ENCODE measurements at places on chromosomes 3 and 15.

GRCh38 chr3:5013021-5013906 is 34.0 kb downstream of the BHLHE40 start:
- no peak for DNase-seq

- DNase-seq: peak; percentile 23
These were observed at the start of gene TMEM266 for GRCh38 chr15:76059320-76060117. TSS of gene TMEM266 (plus strand) at chr15:76059985. CDS start at chr15:76134264, 74,279 bp downstream.

DNA sequence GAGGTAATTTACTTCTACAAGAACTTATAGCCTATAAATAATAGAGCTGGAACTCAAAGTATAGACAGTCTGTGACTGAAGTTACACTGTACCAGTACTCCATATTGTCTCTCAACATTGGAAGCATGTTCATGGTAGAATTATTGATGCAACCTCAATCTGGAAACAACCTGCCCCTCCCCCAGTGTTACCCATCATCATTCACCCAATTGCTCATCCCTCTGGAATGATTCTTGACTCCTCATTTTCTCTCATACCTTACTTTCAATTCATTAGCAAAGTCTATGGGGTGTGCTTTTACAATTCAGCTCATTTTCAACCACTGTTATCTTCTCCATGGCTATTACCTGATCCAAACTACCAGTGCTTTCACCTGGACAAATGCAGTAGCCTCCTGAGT is 151.7 kb downstream of the CPNE4 start:
- DNase-seq: no peak

- DNase-seq: no peak
These were observed 55.9 kb upstream of the RARB start for GRCh38 chr3:25372167-25372566.

GRCh38 chr15:99098991-99099390 is 5.9 kb upstream of the SYNM start:
- DNase-seq: no peak

DNA sequence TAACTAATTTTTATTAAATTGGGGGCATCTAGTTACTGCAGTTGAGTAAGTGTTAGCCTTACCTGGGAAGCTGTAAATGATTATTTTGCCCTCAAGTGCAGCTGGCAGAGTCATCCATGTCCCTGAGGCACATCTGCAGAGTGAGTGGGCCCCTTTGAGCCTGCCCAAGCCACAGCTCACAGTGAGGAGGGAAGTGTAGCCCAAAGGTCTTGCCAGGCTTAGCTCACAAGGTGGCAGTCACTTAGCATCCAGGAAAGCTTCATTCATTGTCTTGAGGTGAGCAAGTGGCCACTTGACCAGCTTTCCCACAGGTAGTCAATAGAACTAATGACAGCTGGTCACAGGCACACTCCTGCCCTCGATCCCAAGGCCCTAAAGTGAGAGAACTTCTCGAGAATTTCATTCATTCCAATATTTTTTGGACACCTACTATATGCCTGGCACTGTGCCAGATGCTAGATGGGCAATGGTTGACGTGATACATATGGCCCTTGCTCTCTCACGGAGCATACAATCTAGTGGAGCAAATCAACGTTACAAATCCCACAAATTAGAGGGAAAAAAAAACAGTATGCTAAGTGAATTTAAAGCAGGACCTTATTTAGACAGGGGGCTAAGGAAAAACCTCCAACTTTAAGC is 163.3 kb upstream of the IL12A start:
- no peak for DNase-seq

- no peak for DNase-seq
These were observed 13.7 kb downstream of the EIF2AK4 start for GRCh38 chr15:39947401-39948197.

DNA sequence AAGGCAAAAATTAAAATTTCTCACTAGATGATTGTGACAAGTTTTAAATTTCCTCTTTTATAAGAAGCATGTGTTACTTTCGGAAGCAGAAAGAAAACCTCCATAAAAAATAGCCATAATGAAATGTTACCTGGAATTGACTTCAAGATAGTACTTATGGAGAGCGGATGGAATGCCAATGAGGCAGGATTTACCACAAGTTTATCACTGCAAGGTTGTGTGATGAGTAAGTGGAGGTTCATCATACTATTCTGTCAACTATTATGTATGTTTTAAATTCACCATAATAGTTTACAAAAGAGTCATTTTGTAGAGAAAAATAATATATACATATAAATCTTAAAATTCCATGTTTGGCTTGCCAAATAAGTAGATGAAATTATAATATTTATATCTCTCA is 230.3 kb downstream of the SCAPER start:
- no peak for DNase-seq

DNA sequence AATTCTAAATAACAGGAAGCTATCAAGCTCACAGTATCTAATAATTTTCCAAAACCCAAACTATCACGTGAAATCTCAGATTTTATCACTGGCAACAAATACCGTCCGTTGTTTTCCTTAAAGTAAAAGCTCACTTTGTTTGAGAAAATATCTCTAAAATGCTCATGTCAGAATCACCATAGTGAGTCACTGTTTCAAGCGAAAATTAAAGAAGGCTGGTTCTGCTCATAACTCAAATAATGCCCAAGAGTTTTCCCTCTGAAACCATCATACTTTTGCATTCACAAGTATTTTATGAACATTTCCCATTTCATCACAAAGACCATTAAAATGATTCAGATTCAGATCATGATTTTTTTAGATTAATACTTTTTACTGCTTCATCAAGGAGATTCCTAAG is 50.6 kb downstream of the TBL1XR1 start:
- DNase-seq: no peak

- DNase-seq: no peak
These were observed 188.7 kb upstream of the TPM1 start for GRCh38 chr15:62853841-62854225.

DNA sequence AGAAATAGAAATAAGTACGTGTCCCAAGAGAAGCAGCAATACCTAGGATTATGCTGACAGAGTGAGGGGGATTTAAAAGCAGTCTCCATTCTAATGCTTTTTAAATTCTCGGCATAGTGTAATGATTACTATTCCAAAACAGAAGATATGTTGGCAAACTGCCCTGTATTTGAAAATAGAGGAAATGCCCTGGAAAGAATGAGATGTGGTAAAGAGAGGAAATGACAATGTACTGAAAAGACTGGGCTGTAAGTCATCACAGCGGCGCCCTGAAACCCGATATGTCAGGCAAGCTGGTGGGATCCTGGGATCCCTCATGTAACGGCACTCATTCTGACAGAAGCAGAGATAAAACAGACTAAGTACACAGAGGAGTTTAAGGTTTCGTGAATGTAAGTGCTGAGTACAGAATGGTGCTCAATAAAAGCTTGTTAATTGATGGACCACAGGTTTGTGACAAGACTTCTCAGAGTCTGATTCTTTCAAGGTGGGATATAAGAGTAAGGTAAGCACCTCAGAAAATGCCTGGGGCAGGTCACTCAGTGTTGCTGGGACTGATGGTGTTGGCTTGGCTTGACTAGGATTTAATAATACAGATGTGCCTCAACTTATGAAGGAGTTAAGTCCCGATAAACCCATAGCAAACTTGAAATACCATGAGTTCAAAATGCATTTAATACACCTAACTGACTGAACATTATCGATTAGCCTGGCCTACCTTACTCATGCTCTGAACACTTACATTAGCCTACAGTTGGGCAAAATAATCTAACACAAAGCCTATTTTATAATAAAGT is 91.4 kb downstream of the NFKBIZ start:
- DNase-seq: no peak

GRCh38 chr3:64456674-64457073 is 231.1 kb downstream of the ADAMTS9 start:
- no peak for DNase-seq

DNA sequence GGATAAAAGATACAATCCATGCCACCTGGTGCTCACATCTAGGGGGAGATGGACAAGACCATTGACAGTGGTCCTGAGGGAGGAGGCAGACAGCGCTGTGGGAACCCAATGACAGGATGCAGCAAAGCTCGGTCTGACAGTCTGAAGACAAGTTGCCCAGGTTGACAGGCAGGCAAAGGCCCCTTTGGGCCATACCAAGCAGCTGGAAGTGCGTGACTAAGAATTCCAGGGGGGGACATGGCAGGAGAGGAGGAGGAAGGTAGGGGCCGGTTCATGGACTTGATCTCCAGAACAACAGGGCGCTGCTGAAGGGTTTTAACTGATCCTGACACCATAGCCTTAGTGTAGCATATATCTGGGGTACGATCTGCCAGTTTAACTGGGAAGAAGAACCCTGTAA is 83.4 kb downstream of the RPLP1 start:
- DNase-seq: no peak

DNA sequence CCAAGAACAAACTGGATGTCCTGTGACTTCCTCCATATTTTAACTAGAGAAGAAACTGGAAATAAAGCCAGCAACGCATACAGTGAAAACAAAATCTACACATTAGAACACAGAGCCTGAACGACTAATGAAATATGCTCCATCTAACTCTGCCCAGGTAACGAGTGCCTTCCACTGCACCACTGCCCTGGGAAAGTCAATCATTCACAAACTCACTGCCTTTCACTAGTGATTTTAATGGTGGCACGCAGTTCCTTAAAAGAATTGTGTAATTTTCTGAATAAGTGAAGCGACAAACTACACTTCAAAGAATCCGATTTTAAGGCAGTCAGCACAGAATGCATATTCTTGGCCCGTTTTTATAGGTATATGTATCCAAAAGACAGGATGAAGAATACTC is 416.0 kb downstream of the SHQ1 start:
- no peak for DNase-seq

GRCh38 chr15:31353931-31354330 is 27.3 kb downstream of the KLF13 start:
- no peak for DNase-seq

GRCh38 chr3:192364316-192364715 is 363.0 kb downstream of the FGF12 start:
- no peak for DNase-seq

GRCh38 chr15:70314688-70315087 is 217.0 kb upstream of the TLE3 start:
- DNase-seq: no peak

DNA sequence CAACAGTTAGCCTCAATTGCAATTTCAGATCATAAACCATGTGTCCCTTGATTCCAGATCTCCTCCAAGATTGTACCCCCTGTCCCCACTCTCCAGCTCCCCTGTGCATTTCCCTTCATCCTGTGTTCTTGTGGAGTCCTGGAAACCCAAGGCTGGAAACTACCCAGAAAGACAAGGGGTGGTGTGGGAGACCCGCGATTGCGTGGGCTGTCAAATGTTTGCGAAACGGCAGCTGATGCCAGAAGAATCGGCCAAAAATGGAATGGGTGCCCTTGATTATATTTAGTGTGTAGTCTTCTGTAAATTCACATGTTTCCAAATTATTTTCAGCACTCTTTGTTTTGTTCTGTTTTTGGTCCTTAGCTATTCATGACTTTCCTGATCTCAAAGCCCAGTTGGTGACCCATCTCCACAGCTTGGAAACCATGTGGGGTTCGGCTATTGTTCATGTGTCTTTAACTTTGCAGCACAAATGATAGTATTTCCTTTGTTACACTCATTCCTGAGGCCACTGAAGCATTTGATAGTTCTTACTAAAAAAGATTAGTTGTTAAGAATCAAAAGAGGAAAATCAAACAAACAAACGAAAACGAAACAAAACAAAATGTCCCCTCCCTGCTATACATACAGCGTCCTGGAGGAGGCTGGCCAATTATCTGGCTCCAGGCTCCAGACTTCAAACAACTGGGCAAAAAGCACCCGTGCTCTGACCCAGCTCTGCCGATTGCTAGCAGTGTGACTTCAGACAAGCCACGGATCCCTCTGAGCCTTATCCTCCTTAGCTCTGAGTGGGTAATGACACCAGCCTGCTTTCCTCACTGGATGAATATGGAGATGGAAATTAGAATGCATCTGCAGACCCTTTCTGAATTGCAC is 120.9 kb downstream of the CACNA2D3 start:
- no peak for DNase-seq

GRCh38 chr15:50977162-50977561 is 68.7 kb downstream of the AP4E1 start:
- DNase-seq: no peak

DNA sequence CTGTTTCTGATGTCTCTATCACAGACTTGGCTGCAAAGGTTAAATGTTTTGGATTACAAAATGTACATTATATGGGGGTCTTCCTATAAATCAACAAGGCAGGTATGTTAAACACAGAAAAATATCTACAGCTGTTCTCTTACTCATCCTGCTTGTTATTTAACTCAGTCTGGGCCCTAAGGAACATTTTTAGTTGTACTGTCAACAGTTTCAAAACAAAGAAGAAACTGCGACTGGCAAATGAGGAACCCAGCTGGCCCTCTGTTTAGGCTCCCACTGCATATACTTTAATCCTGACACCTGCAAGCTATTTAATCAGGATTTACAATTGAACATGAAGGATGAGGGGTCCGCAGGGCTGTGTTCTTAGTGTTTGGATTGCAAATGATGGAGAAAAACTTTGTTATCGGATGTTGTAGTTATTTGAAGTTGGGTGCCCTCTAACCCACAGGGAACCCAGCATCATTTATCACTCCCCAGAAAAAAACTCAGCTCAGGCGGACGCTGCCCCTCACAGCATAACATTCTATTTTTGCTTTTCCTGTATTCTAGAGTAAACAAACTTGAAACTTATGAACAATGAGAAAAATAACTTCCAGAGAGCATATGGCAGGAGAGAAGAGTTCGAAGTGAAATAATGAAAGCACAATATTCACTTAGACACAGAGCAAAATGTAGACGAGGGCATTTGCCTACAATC is 91.2 kb downstream of the POLR2M start:
- no peak for DNase-seq

DNA sequence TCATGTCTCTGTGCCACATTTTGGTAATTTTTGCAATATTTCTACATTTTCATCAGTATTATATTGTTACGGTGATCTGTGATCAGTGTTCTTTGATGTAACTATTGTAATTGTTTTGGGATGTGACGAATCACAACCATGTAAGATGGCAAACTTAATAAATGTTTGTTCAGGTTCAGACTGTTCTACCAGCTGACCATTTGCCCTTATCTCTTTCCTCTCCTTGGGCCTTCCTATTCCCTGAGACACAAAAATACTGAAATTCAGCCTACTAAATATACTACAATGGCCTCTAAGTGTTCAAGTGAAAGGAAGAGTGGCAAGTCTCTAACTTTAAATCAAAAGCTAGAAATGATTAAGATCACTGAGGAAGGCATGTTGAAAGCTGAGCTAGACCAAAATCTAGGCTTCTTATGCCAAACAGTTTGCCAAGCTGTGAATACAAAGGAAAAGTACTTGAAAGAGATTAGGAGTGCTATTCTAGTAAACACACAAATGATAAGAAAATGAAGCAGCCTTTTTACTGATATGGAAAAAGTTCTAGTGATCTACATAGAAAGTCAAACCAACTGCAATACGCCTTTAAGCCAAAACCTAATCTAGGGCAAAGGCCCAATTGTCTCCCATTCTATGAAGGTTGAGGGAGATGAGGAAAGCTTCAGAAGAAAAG is 952.8 kb downstream of the ROBO1 start:
- DNase-seq: no peak

GRCh38 chr3:51384055-51384725 is 901 bp upstream of the MANF start:
- DNase-seq: no peak

- no peak for DNase-seq
These were observed 23.8 kb downstream of the PLA2G4E start for GRCh38 chr15:41996921-41997592.
